Hepatocyte (in vitro differentiated cells): ENCODE measurements at places on chromosomes 6 and 20. TPM values are rescaled to one million over a fixed set of nuclear protein-coding genes. Genes with fewer than 3 reads are reported as not detected.

Gene KLC4
- total RNA-seq, result 73.4 and 73.5 TPM in 2 replicates

DNA sequence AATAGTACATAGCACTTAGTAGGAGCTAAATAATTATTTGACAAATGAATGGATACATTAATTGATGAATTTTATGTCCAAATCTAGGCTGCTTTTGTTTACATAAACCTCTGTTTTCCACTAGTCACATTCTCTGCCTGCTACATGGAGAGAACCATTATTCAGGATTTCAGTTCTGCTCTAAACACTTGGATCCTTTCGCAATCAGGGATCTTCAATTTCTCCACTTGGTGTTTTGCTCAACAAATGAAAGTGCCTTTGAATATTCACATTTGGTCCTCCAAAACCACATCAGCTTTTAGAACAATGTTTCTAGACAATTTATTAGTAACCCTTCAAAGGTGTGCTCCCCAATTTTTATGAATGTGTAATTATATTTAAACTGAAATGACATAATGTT lies 30.6 kb upstream of the HLA-DQB1 start:
- DNase-seq, result no peak

Gene OPRM1
- total RNA-seq, result not detected in 2 replicates

Gene DOK5
- total RNA-seq, result 4.9 and 7.0 TPM in 2 replicates

DNA sequence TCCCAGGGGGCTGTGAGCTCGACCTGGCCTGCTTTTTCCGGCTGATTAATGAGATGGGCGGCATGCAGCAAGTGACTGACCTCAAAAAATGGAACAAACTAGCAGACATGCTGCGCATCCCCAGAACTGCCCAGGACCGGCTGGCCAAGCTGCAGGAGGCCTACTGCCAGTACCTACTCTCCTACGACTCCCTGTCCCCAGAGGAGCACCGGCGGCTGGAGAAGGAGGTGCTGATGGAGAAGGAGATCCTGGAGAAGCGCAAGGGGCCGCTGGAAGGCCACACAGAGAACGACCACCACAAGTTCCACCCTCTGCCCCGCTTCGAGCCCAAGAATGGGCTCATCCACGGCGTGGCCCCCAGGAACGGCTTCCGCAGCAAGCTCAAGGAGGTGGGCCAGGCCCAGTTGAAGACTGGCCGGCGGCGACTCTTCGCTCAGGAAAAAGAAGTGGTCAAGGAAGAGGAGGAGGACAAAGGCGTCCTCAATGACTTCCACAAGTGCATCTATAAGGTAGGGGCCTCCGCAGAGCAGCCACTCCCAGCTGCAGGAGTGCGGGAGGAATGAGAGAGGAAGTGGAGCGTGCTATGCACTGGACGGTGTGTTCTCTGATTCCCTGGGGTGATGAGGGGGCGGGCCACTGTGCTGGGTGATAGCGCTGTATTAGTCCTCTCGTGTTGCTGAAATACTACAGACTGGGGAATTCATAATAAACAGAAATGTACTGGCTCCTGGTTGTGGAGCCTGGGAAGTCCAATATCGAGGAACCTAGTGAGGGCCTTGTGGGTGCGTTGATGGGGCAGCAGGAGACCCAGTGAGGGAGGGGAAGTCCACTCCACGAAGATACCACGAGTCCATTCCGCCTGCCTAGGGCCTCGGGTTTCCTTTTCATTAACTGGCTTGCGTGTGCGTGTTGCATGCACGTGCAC lies 161.7 kb downstream of the DTNBP1 start:
- no peak for DNase-seq

Gene HLA-DRA
- total RNA-seq, result 1.3 and 3.7 TPM in 2 replicates

- no peak for DNase-seq
Measured at GRCh38 chr6:140175486-140175885, 801.0 kb upstream of the CITED2 start.

GRCh38 chr6:156839591-156840001 lies 62.4 kb downstream of the ARID1B start:
- DNase-seq, result no peak

GRCh38 chr6:29941916-29942274 lies 437 bp upstream of the HLA-A start:
- no peak for DNase-seq

- DNase-seq, result peak; percentile 79
Measured at GRCh38 chr6:158818581-158819212, 471 bp downstream of the EZR start.

DNA sequence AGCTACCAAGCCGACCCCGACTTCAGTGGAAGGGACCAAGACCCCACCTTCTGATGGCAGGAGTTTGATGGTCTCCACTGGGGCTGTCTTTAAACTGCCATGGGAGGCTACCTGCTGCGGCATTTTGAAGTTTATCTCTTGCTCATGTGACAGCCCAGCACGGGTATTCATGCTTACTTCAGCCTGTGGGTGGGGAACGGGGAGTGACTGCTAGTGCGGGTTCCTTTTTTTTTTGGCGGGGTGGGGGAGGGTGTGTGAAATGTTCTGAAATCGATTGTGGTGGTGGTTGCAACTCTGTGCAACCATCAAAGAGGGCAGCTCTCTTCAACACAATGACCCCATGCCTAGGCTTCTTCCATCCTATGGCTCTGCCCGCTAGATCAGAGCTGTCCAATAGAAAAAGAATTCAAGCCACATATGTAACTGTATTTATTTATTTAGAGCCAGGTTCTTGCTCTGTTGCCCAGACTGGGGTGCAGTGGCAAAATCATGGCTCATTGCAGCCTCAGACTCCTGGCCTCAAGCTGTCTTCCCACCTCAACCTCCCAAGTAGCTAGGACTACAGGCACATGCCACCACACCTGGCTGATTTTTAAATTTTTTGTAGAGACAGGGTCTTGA lies 53.7 kb downstream of the PPP1R16B start:
- DNase-seq, result no peak

DNA sequence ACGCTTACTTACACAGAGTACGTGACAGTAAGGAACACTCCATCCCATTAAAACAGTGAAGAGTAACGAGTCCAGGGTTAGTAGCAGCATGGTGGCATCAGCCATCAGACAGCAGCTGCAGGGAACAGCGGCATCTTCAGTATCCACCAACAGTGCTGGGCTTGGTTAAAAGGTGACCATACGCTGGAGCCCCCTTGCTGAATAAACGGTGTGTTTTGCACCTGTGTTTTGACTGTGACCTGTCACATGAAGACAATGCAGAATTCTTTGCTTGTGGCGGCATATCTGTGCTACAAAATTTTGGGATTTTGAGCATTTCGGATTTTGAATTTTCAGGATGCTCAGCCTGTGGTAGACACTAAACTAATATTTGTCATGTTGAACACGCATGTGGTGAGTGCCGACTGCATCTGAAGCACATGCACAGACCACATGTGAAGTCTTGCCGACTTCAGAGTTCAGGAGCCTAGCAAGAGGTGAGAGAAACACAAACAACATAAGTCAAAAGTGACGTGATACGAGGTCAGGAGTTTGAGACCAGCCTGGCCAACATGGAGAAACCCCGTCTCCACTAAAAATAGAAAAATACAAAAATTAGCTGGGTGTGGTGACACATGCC lies 69.3 kb upstream of the FRMD1 start:
- no peak for DNase-seq

Gene FAM209B
- not detected in 2 replicates for total RNA-seq

GRCh38 chr20:63819224-63819921 lies 11.7 kb downstream of the ZBTB46 start:
- no peak for DNase-seq

GRCh38 chr20:11242320-11242719 lies 568.5 kb upstream of the JAG1 start:
- no peak for DNase-seq

Gene PLG
- 223 and 225 TPM in 2 replicates for total RNA-seq

- no peak for DNase-seq
Measured at GRCh38 chr6:106056746-106057390, 29.3 kb upstream of the PRDM1 start.
